Right kidney (tissue), 9 donors: ENCODE measurements at places on chromosomes 5 and 9.

- no peak for DNase-seq
Observed at GRCh38 chr5:146041180-146041789, 64.1 kb downstream of the PLAC8L1 start.

GRCh38 chr9:93480728-93481324, 27.4 kb upstream of the FAM120AOS start:
- no peak for DNase-seq

- no peak for DNase-seq
Observed at GRCh38 chr9:113005777-113006176, 6.2 kb downstream of the ZNF883 start.

GRCh38 chr9:74379718-74380117, 117.4 kb upstream of the RORB start:
- DNase-seq = peak; percentile 1

- no peak for DNase-seq
Observed at GRCh38 chr5:173872957-173873305, 15.2 kb upstream of the CPEB4 start.

DNA sequence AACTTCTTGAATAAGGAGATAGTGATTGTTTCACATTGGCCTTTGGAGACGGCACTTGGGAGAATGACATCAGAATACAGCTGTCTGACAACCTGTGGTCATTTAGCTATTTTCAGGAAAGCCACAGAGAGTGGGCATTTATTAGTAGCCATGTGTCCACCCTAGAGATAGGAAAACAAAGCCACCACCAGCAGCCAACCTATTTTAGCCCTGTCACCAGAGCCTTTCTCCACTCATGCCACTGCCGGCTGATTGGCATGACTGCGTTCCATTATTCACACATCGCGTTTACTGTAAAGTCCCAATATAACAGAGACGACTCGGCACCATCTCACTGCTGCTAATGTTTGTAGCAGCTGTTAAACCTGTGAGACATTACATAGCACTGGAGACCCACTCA, 330.1 kb downstream of the NDUFS4 start:
- no peak for DNase-seq

DNA sequence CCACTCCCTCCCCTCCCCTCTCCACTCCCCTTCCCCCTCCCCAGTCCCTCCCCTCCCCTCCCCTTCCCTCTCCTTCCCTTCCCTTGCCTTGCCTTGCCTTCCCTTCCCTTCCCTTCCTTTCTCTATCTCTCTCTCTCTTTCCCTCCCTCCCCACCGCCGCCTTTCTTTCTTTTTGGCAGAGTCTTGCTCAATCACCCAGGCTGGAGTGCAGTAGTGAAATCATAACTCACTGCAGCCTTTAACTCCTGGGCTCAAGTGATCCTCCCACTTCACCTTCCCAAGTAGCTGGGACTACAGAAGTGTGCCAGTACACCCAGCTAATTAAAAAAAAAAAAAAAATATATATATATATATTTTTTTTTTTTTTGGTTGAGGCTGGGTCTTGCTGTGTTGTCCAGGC, 45.5 kb downstream of the IL31RA start:
- DNase-seq = no peak

DNA sequence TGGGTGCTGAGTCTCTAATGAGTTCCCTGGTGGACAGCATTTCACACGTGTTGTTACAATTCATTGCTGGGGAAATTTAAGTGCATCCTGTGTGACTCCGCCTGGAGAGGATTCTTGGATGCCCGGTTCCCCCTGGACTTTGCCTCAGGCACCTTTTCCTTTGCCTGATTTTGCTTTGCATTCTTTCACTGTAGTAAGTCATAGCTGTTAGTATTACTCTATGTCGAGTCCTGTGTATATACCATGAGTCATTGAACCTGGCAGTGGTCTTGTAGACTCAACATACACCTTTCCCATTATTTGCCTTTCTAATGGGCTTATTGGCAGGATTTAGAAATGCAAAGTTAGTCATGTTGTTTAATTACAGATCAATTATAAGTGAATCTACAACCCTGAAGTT, 81.9 kb upstream of the DHFR start:
- no peak for DNase-seq

GRCh38 chr5:10364186-10364689, 10.7 kb downstream of the MARCHF6 start:
- DNase-seq = no peak

DNA sequence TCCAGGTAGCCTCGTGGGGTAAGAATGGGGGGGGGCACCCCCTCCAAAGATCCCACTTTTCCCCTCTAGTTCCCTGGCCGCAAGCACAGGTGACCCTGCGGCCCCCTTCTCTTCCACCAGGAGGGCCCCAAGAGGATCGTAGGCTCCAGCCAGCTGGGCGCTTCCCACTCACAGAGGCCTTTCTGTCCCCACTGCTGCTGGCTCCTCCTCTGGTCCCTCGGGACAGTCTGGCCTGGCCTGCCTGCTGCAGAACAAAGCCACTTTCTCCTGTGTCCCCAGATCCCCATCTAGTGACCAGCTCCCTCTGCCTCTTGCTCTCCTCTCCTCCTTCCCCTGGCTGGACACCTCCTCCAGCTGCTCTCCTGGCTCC, 534 bp upstream of the SAPCD2 start:
- no peak for DNase-seq

- DNase-seq = no peak
Observed at GRCh38 chr5:20555034-20555433, 567.0 kb upstream of the CDH18 start.

- no peak for DNase-seq
Observed at GRCh38 chr9:136331556-136332481, 4.5 kb downstream of the GPSM1 start.

- DNase-seq = no peak
Observed at GRCh38 chr5:572398-573019, 39.6 kb upstream of the CEP72 start.

GRCh38 chr9:99416007-99416406, 193.9 kb downstream of the SEC61B start:
- DNase-seq = peak; percentile 20

DNA sequence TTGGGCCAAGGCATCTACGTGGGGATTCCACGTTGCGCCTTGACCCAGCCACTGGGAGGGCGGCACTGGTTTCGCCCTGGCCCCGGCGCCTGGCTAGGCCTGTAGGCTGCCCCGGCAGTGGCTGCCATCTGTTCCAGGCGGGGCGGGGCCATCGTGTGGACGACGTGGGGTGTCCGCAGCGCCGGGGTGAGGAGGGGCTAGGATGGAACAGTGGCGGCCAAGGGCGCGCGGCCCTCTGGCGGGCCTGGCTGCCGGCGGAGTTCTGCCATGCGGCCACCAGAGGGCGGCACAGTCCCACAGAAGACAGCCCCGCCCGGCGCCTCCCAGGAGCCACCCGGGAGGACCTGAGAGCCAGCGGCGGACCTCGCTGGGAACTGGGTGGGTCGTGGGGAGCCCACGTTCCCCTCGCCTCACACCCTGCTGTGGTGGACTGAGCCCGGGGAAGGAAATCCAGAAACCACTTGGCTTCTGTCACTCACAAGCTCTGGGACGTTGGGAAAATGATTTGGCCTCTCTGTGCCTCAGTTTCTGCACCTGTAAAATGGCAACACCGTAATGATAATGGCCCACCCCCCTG, 22.6 kb upstream of the RAPGEF1 start:
- DNase-seq = peak; percentile 63

DNA sequence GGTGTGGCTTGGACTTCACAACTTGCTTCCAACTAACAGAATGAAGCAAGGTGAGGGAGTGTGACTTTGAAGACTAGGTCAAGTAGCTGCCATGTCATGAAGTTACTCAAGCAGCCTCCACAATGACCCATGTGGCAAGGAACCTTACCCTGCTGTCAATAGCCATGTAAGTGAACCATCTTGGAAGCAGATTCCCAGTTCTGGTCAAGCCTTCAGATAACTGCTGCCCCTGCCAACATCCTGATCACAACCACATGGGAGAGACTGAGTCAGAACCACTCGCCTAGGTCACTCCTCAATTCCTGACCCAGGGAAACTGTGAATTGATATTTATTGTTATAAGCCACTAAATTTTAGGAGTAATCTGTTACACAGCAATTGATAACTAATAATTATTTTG, 10.9 kb downstream of the ZCCHC10 start:
- DNase-seq = no peak

- DNase-seq = no peak
Observed at GRCh38 chr5:174082286-174082685, 36.8 kb downstream of the NSG2 start.

GRCh38 chr5:73391441-73391881, 57.1 kb downstream of the FOXD1 start:
- no peak for DNase-seq

GRCh38 chr5:141713616-141714309, 31.7 kb upstream of the ARAP3 start:
- no peak for DNase-seq

DNA sequence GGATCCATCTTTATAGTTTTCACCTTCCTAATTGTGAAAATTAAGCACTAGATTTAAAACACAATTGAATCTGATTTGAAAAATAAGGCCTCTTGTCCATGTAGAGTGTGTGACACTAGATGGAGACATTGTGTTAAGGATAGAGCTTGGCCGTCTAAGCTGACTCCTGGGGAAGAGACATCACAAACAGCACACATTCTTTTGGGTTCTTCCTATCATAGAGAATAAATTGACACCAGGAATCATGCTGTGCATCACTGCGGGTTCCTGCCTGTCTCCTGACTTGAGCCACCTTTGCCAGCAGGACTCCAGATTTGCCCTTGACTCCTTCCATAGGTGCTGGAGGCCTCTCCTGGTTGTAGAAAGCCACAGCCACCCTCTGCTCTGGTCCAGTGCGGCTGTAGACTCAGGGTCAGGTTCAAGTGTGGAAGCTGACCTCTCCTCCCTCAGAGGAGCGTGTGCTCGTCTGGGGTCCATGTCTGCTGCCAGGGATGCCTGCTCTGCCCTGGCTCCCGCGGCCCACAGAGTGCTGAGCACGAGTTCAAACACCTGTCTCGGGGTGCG, 11.2 kb downstream of the ROPN1L start:
- peak; percentile 47 for DNase-seq

DNA sequence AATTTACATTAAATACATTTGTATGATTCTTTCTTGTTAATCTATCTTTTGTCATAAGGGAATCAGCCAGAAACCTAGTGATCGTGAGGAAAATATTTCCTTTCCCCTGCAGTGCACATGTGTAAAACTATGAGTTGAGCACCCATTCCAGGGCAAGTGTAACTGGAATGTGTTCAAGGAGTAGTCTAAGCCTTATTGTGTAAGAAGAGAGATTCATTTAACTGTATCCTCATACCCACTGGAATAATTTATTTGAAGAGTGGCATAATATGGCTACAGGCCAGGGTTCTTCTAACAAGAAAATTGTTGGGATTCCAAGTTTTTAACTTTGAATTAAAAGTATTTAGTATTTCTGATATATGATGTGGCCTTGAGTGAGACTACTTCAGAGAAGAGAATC, 1692.7 kb downstream of the EFNA5 start:
- no peak for DNase-seq

GRCh38 chr5:67020096-67020615, 176.4 kb downstream of the CD180 start:
- no peak for DNase-seq

GRCh38 chr5:111602817-111603445, 90.6 kb upstream of the STARD4 start:
- DNase-seq = no peak

- DNase-seq = no peak
Observed at GRCh38 chr5:139190125-139190524, 8.0 kb downstream of the SIL1 start.

- DNase-seq = peak; percentile 88
Observed at GRCh38 chr9:89179895-89180734, 1.5 kb upstream of the SHC3 start.

- no peak for DNase-seq
Observed at GRCh38 chr9:120464176-120464886, 115.6 kb downstream of the CDK5RAP2 start.

- no peak for DNase-seq
Observed at GRCh38 chr9:116394894-116395698, 241.5 kb downstream of the PAPPA start.

DNA sequence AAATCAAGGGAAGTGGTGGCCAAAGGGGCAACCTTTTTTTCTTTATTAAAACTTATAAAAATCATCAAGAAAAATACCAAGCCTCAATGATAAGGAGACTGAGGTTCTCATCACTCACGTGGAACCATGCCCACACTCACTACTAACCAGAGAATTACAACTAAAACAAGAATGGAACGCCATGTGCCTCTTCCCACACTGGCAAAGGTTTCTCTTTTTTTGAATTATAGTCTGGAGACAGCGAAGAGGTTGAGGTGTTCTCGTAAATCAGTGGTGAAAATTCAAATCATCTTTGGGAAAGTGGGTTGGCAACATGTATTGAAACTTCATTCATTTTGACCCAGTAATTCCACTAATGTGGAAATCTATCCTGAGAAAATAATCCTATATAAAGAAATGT, 19.4 kb downstream of the FPGS start:
- DNase-seq = no peak

DNA sequence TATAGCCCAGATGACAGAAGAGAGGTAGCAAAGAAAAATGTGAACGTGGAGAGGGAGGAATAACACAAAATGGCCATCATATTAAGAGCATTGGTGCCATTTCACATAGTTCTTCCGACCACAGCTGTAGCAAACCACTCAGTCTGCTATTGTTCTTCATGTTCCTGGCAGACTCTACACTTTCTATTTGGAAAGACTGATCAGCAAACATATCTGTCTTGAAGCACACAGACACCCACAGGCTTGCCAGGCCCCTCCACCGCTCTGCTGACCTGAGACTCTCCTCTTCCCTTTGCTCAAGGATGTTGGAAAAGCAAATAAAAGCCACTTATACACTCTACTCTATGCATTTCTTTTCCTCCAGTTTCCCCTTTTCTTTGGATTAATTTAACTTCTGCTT, 298.0 kb downstream of the FBXL7 start:
- DNase-seq = no peak
